Effector CD8-positive, alpha-beta T cell (primary cell): ENCODE measurements at places on chromosomes 16 and 17.

DNA sequence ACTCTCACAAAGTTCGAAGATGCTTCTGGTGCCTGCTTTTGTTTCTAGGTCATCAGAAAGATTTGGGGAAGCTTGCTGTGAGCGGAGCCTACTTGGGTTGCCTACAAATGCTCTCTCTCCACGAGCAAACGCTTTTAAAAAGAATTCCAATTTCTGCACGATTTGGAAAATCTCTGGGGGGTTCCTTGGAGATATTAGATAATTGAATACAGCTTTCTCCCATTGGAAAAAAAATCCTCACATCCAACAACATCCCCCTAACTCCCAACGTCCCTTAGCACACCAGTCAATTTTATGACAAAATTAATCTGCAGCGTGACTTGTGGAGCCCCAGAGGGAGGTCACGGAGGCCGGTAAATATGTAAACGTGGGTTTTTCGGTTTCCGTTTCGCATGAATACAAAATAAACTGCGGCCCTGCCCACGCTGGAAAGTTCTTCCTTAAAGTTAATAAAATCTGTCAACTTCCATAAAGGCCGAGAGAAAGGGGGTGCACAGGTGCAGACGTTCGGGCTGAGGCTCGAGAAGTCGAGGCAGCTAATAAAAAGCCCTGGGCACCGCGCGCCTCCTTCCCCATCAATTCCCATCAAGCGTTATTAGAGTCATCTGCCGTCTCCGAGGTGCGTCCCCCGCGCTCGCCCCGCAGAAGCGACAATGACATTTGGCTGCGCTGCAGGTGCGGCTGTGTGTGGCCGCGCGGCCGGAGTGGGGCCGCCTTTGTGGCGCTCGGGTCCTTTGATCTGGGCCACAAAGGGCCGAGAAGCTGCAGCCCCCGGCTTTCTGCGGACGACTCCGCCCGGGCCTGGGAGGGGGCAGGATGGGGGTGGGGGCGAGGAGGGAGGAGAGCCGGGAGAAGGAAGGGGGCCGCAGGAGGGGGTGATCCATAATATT lies 37.6 kb downstream of the SALL1 start:
- no peak for DNase-seq

DNA sequence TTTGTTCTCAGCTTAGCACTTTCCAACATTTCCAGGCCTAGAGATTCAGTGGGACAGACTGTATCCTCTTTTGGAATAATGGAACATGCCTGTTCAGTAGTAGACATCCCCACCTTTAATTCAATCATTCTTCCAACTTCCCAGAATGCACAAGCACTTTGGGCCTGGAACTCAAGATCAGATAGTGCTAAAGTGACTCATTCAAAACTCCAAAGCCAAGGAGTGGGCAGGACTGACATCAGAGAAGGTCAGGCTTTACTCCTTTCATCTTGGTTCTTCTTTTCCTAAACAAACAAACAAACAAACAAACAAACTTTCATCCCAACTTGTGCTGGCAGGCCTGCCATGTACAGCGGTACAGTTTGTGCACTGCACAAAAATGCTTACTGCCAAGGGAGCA lies 172.0 kb downstream of the AXIN2 start:
- DNase-seq, result no peak

GRCh38 chr17:67509390-67510287 lies 132.6 kb downstream of the PITPNC1 start:
- no peak for DNase-seq

DNA sequence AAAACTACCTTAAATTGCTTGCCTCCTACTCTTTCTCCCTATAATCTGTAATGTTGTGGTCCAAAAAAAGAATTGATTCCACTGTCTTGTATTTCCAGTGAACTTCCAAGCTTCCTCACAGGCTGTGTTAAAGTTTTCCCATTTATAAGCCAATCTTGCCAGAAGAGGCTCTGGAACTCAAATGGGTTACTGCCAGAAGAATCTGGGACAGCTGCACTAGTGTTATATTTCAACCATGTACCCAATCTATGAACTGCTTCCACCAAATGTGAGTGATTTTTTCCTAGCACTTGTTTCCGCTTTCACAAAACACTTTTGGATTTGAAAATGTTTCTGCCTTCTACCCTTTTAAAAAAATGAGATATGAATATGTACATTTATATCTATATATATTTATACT lies 1.8 kb downstream of the CCDC43 start:
- DNase-seq, result no peak

DNA sequence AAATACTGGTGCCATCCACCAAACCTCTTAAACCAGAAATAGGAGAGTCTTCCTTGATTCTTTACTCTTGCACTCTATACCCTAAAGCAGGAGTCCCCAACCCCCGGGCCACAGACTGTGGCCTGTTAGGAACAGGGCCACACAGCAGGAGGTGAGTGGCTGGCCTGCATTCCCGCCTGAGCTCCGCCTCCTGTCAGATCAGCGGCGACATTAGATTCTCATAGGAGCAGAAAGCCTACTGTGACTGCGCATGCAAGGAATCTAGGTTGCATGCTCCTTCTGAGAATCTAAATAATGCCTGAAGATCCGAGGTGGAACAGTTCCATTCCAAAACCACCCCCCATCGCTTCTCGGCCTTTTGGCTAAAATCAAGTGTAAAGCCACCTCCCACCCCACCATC lies 30.3 kb upstream of the SRCIN1 start:
- DNase-seq, result no peak
